ENCODE measurements at places on chromosomes 12 and 14. TPM values are rescaled to one million over a fixed set of nuclear protein-coding genes. Genes with fewer than 3 reads are reported as not detected.

Gene OR6C2
- total RNA-seq = not detected

DNA sequence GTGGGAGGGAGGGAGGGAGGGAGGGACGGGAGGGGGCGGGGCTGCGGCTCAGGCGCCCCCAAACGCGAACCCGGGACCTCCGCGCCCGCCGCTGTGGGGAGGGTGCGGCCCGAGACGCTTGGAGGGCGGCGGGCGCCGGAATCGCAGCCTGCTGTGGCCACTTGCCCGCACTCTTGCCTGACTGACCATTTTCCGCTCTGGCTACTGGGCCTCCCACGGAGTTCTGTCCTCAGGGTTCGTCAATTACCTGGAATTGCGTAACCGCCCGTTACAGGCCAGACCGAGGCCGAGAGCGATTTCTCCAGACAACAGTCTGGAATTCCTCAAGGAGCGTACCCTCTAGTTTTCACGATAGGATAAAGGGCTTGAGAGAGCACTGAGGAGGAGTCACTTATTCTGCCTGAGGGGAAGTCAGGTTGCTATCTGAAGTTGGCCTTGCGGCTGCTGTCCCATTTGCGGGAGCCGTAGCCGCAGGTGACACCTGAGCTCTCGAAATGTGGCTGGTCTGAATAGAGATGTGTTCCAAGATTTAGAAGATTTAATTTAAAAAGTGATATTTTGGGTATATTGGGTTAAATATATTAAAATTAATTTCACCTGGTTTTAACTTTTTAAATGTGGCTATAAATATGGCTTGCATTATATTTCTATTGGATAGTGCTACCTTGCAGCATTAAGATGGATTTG lies 446 bp upstream of the ZNF641 start:
- H3K36me3 ChIP-seq = peaks cover 19% of the 10 kb centered on the region
- H3K27me3 ChIP-seq = no peaks in the 10 kb centered on the region
- H3K4me1 ChIP-seq = peaks cover 20% of the 10 kb centered on the region
- H3K4me3 ChIP-seq = peak overlapping the region; percentile 64

- H3K4me3 ChIP-seq = no peak overlapping the region
- no peak overlapping the region for H3K27ac ChIP-seq
- no peaks in the 10 kb centered on the region for H3K4me1 ChIP-seq
- H3K27me3 ChIP-seq = no peaks in the 10 kb centered on the region
- H3K36me3 ChIP-seq = no peaks in the 10 kb centered on the region
- DNase-seq = no peak
Observed at GRCh38 chr14:84527706-84528105, 1002.2 kb upstream of the FLRT2 start.

- no peaks in the 10 kb centered on the region for H3K27me3 ChIP-seq
- no peaks in the 10 kb centered on the region for H3K36me3 ChIP-seq
- no peaks in the 10 kb centered on the region for H3K4me1 ChIP-seq
Observed at GRCh38 chr12:60210756-60211155, 614.9 kb downstream of the SLC16A7 start.

Measured in upper lobe of left lung (tissue), 6 donors.